ENCODE measurements at places on chromosomes 16 and 17.

DNA sequence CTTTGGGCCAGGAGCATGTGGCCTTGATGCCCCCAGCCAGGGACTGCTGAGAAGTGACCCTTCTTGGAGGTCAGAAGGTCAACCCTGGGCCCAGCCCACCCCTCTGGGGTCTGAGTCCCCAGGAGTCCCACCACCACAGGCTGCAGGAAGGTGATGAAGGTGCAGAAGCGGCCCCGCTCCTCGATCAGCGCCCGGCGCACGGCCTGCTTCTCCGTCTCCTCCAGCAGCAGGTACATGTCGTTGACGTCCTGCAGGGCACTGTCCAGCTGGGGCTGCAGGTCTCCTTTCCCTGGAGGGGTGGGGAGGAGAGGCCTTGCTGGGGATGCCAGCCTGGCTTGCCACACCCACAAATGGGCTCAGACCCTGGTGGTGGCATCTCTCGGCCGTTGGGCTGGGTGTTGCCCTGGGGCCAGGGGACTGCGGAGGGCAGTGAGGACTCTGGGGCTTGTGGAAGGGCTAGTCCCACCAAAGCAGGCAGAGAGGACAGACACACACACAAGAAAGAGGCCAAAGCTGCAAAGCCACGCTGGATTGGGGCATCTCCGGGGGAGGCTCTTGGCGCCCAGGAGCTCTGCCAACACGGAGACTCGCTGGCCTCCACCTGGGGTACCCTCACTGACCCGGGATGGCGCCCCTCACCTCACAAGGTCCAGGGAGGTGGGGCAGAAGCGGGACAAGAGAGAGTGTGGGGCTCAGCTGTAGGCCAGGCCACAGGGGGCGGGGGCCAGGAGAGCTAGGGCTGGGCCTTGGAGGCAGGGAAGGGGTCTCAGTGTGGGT is 7.5 kb downstream of the MTSS2 start:
- DNase-seq = no peak

DNA sequence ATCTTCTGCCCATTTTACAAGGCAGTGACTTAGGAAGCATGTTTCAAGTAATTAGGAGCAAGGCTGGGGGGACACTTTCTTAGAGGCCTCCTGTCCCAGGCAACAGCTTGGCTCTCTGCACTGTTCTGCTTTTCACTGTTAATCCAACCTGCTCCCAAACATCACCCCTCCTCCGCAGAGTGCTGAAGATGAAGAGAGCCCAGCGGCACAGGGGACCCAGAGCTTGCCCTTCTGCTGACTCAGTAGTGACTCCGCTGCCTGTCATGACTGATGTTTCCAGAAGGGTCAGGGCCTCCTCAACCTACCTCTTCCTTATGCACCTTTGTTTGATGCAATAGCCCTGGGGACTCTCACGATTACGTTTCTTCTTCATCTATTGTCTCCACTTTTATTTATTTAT is 38.9 kb upstream of the NDRG4 start:
- no peak for DNase-seq

GRCh38 chr16:50594308-50595260 is 46.4 kb downstream of the NKD1 start:
- DNase-seq = no peak

DNA sequence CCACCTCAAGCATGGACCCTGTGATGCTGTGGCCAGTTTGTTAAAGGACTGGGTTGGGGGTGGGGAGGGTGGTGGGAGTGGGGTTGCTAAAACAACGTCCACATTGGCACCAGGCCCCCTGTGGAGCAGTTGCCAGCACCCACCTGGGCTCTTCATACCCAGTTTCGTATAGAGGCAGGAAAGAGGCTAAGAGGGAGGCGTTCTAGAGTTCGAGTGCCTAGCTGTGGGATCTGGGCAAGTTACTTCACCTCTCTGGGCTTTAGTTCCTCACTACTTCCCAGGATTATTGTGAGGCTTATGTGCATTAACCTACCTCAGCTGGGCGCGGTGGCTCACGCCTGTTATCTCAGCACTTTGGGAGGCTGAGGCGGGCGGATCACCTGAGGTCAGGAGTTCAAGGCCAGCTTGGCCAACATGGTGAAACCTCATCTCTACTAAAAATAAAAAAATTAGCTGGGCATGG is 1.4 kb downstream of the MFAP4 start:
- DNase-seq = no peak

DNA sequence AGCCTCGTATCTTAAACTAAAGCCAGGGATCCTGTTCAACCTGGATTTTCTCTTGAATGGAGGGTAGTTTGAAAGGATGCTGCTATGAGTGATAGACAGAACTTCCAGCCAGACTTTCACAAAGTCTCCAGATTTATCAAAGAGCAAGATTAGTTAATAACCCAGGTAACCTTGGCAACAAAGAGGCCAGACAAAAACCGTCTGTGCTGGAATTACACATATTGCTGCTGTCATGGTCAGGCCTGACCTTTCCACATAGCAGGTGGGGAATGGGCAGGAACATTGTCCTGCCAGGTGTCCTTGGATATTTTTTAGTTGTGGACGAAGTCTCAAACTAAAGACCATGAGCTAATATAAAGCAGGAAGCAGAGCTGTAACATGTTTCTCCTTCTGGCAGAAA is 52.5 kb downstream of the HLF start:
- DNase-seq = no peak

DNA sequence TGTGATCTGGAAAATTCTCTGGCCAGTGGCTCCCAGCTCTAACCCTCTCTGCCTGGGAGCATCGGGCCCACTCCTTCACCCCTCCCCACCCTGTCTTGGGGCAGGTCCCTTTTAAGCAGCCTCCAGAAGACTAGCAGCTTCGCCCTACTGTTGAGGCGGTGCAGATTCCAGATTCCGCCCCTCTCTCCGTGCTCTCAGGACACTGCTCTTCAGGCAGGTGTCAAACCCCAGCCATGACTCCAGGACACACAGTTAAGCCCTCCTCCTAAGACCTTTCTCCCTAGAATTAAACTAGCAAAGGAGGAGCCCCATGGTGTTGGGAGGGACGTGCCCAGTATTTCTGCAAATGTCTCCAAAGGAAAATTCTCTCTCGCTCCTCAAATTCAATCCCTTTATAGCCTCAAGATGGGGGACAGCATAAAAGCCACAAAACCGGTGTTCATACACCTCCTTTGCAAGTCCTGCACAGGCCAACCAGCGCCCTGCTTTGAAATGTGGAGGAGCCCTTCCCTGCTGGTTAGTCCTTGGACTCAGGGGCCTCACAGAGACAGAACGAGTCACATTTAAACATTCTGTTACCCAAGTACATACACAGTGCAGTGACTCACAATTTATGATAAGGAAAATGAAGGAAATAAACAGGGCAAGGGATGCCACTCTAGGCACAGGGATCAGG is 7.2 kb downstream of the LPO start:
- DNase-seq = no peak

DNA sequence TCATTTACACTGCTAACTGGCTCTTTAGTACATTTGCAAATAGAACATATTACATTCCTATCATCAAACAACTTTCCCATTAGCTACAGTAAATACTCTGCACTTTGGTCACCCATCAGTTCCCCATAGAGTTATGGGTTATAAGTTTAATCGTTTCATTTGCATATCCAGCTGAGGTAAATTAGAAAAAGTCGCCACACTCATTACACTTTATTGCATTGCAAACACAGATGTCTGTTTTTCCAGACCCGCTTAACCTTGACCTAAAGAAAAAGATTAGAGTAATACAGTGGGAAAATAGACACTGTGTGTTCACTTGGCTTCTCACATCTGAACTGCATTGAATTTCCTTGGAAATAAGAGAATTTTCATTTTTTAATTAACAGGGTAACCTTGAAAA is 213.1 kb upstream of the PSMD7 start:
- no peak for DNase-seq

DNA sequence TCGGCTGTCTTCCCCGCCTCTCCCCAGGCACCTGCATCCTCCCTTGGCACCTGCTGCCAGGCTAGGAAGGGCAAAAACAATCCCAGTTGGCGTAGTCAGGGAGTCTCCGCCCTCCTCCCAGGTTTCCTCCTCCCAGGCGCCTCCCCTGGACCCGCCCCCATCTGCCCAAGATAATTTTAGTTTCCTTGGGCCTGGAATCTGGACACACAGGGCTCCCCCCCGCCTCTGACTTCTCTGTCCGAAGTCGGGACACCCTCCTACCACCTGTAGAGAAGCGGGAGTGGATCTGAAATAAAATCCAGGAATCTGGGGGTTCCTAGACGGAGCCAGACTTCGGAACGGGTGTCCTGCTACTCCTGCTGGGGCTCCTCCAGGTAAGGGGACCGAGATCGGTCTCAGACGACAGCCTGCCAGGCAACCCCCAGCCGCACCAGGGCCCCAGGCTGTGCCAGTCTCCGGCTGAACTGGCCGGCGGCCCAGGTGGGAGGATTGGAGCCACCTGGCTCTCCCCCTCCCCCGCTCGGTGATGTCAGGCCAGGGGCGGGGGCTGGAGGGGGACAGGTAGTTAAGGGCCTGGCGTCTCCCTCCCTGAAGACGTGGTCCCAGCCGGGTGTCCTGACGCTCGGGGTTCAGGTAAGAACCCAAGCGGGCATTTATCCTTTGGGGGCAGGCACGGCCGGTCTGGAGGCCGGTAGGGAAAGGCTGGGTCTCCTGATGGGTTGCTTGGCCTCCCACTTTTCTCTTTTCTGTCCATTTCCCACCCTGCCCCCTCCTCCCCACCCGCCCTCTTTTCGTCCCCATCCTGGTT is at the start of gene GRB7:
Gene GRB7 (plus strand): TSS at position 179 of the 808 bp plus-strand sequence. CDS start 4,364 bp downstream, outside the sequence.
- DNase-seq = peak; percentile 59

- peak; percentile 41 for DNase-seq
These were observed 83.4 kb downstream of the HIC1 start for GRCh38 chr17:2138318-2138717.

DNA sequence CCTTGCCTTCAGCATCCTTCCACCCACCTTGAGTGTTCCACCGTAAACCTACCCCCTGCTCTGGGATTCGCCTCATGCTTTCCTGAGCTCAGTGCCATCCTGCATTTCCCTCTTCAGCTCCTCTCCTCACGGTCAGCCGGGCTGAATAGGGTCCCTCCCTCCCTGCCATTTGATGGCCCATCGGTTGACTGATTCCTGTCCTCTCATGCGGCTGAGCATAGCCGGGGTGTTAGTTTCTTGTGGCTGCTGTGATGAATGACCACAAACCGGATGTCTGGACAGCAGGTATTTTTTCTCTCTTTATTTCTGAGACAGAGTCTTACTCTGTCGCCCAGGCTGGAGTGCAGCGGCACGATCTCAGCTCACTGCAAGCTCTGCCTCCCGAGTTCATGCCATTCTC is 44.1 kb upstream of the MGAT5B start:
- DNase-seq = no peak

DNA sequence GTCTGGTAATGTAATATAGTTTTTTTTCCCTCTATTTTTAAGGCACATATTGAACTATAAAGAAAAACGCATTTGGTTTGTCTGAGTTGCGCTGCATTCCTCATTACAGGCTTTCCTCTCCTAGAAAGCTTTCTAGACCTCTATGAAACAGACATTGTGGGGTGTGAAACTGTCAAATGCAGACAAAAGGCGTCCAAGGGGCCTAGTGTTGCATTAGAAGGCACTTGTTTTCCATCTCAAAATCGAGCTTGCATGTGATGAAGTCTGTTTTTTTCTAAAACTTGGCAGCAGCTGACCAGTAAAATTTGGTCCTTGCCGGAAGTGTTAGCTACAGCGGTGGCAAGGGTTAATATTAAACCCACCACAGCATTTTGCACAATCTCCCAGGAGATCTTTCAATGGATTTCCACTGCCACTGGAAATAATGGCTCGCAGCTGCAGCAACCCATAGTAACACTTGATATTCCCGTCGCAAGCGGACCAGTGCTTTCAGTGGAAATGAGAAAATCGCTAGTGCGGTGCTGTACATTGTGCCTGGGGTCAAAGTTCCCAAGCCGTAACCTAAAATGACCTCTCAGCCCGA is 602.6 kb downstream of the KCNJ2 start:
- DNase-seq = no peak

GRCh38 chr17:15263680-15264079 is 1.4 kb downstream of the PMP22 start:
- DNase-seq = no peak

DNA sequence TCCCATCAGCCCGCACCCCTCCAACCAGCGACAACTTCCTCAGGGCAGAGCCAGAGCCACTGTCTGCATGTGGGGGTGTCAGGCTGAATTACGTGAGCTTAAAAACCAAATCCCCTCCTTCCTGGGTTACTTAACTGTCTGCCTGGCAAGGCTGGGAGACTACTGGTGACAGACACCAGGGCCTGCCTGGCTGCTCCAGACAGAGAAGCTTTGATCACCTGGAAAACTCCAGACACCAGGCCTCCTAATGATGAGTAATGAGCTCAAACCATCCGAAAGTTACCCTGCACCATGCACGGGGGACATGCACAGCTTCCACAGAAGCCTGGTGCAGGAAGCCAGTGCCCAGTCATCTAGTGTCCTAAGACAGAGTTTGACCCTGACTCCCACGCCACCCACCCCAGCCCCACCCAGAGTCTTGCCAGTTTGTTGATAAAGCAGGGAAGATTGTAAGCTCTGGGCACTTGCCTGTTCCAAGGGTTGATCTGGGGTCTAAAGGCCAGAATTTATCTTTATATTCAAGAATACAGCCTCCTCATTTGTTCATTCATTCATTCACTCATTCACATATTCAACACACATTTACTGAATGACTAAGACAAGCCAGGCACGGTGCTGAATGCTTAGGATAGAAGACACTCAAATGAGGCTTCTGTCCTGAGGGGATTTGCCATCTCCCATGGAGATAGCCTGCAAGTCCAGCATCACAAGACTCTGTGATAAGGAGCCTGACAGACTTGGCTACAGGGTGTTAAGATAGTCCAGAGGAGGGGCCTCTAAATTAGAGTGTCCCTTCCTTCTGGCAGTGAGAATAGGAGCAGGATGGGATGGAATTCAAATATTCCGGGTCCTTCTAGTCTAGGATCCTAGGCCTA is 7.2 kb upstream of the CCDC182 start:
- no peak for DNase-seq

GRCh38 chr17:17682293-17682736 is 1.1 kb downstream of the RAI1 start:
- no peak for DNase-seq

DNA sequence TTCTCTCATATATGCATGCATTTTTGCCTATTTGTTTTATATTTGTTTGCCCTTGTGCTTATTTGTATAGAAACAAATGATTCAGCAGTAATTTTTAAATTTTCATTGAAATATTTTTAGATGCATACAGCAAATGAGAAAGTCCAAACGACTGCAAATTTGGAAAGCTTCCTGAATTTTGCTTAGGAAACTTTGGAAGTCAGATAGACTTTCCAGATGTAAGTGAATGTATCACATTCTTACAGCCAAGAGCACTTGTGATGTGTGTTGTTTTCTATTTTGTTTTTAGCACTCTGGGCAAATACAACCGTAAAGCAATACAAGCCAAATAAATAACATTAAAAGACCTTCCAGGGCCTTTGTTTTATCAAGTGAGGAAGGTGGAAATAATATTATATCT is 680.8 kb upstream of the CDH8 start:
- DNase-seq = no peak

- DNase-seq = no peak
These were observed 18.8 kb downstream of the XPO6 start for GRCh38 chr16:28192806-28193529.
